HuH-7.5 (cell line): ENCODE measurements at places on chromosomes 12 and 14.

- no peak for DNase-seq
These were observed 238.9 kb downstream of the EMP1 start for GRCh38 chr12:13435235-13435933.

DNA sequence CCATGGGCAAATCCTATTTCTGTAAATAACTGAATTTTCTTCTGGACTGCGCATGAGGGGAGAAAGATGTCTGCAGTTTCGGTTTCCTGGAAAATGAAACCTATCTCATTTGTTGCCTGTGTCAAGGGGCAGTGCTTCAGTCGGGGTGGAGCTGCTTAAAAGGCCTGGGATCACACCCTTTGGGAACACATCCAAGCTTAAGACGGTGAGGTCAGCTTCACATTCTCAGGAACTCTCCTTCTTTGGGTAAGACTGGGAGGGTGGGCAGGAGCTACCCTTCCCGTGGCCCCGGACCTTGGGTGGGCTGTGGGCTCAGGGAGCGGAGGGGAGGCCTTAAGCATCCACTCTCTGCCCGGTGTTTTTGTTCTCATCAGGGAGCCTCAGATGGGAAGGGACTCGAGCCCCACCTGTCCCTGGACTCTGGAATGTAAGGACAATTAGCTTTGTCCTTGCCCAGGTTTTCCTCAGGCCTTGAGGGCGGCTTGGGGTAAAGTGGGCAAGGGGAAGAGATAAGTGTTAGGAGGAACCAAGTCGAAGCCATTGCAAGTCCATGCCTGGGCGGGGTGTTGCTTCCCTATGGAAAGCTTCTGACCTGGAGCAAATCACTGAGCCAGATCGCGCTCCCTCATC is at the start of gene IFI27:
Gene IFI27 (plus strand): TSS at position 185 of the 630 bp plus-strand sequence.
- no peak for DNase-seq

DNA sequence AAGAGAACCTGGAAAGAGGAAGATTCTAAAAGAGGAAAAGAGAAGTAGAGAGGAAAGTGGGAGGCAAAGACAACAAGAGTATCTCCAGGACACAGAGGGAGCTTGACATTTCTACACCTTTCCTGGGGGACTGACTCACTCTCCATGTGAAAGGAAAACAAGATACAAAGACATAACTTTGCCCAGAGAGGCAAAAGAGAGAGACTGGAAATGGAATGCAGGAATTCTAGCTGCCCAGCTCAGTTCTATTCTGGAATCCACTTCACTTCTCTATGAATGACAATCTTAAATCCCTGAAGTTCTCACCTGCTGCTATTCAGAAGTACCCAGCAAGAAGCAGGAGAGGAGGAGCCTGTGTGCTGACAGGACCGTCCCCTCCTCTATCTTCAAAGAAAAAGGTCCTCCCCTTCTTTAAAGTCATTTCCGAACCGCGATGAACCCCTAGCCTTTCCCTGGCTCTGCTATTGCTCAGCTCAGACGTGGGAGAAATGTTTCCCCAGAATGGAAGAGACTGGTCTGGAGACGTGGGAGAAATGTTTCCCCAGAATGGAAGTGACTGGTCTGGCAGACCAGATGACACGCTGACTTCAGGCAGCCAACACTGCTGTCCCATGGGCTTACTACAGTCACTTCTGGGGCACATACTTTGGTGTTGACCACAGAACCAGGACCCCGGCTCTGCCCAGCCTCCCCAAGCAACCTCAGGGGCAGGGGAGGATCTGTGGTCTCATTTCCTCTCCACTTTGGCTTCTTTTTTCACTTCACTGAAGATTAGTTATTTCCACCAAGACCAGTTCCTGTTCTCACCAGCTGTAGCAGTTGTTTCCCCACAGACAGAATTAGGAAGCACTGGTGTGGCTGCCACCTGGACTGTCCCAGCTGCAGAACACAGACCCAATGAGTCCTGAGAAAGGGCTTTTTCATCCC is 8.3 kb downstream of the FMNL3 start:
- DNase-seq: no peak

GRCh38 chr12:26744697-26745440 is 88.1 kb downstream of the ITPR2 start:
- DNase-seq: no peak

- DNase-seq: no peak
These were observed 506.9 kb downstream of the MED13L start for GRCh38 chr12:115770643-115771042.

DNA sequence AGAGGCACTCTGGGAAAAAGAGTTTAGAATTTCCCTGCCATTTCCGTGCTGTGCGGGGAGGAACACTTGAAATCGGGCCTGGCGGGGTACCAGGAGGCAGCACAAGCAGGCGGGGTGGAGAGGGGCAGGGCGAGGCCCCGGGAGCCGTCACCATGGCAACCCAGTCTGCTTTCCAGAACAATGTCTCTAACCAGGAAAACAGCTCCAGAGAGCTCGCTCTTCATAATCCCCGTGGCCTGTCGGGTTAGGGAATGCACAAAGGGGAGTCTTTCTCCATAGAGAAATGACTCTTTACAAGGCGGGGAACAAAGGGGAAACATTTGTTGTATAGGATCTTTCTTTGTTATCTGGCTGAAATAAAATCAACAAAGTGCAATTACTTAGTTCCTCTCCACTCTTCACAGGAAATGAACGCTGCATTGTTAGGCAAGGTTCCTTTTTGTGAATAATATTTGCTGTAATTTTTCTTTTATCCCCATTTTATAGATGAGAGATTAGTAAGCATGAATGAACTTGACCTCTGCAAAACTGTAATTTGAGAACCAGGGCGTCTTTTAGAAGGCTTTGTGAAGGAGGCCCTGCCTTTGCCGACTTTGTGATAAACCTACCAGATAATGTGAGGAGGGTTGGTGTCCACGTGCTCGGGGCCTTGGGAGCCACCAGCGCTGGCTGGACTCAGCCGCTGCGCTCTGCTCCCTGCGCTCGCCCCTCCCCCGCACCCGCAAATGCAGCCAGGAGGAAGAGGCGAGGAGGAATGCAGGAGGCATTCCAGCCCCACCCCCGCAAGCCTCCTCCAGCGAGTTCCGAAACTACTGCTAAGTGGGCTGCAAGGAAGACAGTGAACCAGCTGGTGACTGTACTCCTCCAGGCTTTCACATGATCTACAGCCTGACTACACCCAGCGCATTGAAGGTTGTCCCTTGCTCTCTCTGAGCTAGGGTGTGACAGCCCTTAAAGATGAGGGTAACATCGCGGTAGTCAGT is 105.2 kb upstream of the ATF7IP start:
- DNase-seq: no peak

GRCh38 chr14:29227631-29228030 is 461.0 kb downstream of the FOXG1 start:
- no peak for DNase-seq

- no peak for DNase-seq
These were observed 65.1 kb upstream of the NCOR2 start for GRCh38 chr12:124632519-124632984.

DNA sequence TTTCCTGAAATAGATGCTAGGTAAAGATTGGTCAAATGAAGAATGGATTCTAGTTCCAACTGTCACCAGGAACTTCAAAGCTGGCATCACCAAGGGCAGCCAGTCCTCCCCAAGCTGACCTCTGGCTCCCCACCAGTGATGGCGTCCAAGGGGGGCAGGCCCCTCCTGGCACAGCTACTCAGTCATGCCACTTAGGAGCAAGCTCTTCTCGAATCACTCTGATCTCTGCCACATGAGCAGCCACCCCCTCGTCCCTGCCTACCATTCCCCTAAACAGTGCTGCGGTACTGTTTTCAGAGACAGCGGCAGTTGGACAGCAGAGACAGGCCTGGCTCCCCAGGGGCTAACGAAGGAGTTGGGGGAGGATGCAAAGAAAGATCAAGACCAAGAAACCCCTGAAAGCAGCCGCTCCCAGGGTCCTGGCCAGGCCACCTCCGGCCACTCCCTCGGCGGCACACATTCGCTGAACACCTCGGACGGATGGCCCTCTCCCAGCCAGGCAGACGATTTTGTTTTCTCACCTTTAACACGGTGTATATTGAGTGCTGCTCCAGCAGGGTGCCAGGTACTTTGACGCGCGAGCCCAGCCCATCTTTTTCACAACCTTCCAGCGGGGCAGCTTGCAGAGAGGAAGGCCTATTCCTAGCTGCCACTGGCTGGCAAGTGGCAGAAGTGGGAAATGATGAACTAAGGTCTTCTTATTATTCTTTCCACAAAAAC is 47.4 kb downstream of the ARL6IP4 start:
- DNase-seq: no peak

GRCh38 chr12:75437564-75437963 is 43.0 kb upstream of the GLIPR1 start:
- DNase-seq: no peak

- no peak for DNase-seq
These were observed 65.8 kb downstream of the VWF start for GRCh38 chr12:6058481-6059161.

GRCh38 chr14:91911474-91912032 is 35.9 kb downstream of the FBLN5 start:
- DNase-seq: peak; percentile 66

- no peak for DNase-seq
These were observed 183.9 kb downstream of the ETV6 start for GRCh38 chr12:11833174-11833895.

DNA sequence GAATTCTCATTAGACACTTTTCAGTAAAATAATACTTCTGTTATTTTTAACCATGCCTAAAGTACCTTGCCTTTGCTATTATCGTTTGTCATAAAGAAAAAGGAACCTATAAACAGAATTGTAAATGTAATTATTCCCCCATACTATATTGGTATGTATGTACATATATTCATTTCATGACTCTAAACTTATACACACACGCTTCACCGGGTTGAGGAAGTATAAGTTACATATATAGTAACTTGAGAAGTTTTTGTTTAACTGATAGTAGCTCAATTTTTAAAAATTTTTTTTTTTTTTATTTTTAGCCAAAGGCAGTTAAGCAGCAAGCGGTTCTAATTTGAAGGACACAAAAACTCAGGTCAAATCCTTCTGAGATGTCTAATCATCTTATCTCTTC is 107.6 kb downstream of the PLEKHG7 start:
- DNase-seq: no peak

DNA sequence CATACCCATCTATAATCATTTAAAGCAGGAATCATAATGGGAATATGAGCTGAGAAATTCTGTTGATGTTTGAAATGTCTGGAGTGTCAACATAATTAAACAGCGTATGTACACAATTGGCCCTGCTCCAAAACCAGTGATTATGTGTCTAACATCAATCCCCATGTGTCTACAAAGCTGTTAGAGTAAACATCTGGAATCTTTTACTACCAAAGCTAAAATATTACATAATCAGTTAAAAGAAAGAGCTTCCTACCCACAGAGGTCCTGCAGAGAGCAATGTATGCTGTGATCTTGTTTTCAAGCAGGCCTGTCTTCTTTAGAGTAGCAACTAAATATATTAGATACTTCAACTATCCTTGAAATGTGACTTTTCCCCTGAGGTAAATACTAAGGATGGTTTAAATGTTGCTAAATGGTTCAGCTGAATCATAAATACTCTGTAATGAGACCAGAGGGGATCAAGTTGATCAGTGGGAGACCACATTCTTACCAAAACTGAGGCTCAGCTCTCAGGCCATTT is 74.3 kb downstream of the RASSF8 start:
- peak; percentile 16 for DNase-seq

GRCh38 chr12:82595941-82596340 is 90.8 kb upstream of the TMTC2 start:
- no peak for DNase-seq

- no peak for DNase-seq
These were observed 160.3 kb downstream of the ALX1 start for GRCh38 chr12:85440271-85440670.

- DNase-seq: no peak
These were observed 80.9 kb downstream of the CRADD start for GRCh38 chr12:93757792-93758694.
